ENCODE measurements at places on chromosomes 7 and 10. TPM values are rescaled to one million over a fixed set of nuclear protein-coding genes. Genes with fewer than 3 reads are reported as not detected.
A peak's percentile ranks its signal among the peaks of the same experiment; 100 is the strongest.

DNA sequence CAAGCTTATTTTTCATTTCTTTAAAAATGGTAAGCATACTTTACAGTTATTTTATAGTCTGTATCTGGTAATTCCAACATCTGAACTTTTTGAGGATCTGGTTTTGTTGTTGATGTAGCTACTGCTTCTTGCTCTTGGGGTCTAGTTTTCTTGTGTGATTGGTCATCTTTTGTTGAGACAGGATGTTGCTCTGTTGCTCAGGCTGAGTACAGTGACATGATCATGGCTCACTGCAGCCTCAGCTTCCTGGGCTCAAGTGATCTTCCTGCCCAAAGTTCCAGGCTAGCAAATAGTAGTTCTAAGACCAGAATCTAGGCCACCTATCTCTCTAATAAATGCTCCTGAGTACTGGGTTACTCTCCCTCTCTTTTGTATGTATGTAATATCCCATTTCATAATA lies 75.7 kb downstream of the NRCAM start:
- no peak for ATAC-seq

DNA sequence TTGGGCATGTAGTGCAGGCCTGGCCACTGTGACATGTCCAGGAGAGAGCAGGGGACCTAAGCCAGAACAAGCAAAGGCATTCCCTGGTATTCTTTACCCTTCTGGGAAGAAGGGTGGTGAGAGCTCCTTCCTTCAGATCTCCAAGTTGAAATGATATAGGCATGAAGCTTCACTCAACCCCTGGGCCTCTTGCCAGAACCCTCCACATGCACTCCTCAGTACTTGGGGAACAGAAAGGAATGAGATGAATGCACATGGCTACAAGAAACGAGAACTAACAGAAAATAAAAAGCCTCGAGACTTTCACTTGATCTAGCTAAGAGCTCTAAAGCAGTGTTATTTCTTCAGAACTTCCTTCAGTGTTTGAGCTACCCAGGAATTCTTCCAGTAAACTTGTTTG lies 262.2 kb downstream of the ETV1 start:
- ATAC-seq: no peak

The FRAT1 gene
- total RNA-seq: 1.5 TPM

- no peak for ATAC-seq
Measured at GRCh38 chr7:135879233-135879632, 97.9 kb downstream of the MTPN start.

GRCh38 chr10:3805201-3805790 lies 20.3 kb upstream of the KLF6 start:
- ATAC-seq: peak; percentile 45

Data from activated T-helper 17 cell treated with anti-CD3 and anti-CD28 coated beads, Interleukin-2, amount 50 U/mL, for 72 hours (primary cell).